Adrenal gland (tissue), 19 donors: ENCODE measurements at places on chromosomes 2 and 18. TPM values are rescaled to one million over a fixed set of nuclear protein-coding genes. Genes with fewer than 3 reads are reported as not detected.

DNA sequence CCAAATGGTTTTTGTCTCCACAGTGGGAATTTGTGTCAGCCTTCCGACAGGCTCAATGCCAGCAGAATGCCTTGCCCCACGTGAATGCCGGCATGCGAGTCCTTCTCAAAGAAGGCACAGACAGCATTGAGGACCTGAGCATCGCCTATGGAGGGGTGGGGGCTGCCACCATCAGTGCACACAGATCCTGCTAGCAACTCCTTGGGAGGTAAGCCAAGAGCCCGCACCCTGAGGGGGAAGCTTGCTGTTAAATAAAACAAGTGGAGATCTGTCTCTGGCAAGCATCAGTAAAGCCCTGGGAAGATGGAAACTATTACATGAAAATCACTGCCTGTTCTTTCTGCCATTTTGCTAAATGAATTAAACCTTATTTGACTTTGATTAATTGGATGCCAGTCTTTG lies 67.5 kb upstream of the BZW1 start:
- no peaks in the 10 kb centered on the region for H3K27me3 ChIP-seq
- H3K4me1 ChIP-seq, result peaks cover 17% of the 10 kb centered on the region
- H3K36me3 ChIP-seq, result no peaks in the 10 kb centered on the region

DNA sequence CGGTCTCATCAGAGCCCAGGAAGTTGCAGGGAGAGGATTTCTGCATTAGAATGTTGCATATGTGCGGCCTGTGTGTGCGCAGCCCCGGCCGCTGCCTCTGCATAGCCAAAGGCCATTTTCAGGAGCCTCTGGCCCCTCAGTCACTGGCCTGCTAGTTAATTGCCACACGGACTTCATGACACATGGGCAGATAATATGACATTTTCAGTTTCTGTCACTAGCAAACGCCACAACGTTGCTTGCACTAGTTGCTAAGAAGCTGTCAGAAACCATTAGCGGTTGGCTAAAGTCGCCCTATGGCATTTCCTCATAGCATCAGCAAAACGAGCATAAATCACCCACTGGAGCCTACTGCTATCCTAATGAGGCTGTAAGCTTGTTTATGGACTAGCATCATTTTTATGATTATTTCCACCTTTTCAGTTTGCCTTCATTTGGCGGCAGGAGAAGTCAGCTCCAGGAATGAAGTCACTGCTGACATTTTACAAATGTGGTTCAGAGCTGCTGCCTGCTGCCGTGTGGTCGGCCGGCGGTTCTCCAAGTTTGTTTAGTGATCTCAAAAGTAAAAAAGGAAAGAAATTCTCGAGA lies 73.7 kb downstream of the MEIS1 start:
- no peak for DNase-seq
- H3K4me1 ChIP-seq, result peaks cover 28% of the 10 kb centered on the region
- H3K36me3 ChIP-seq, result peaks cover 17% of the 10 kb centered on the region
- no peak overlapping the region for H3K4me3 ChIP-seq

DNA sequence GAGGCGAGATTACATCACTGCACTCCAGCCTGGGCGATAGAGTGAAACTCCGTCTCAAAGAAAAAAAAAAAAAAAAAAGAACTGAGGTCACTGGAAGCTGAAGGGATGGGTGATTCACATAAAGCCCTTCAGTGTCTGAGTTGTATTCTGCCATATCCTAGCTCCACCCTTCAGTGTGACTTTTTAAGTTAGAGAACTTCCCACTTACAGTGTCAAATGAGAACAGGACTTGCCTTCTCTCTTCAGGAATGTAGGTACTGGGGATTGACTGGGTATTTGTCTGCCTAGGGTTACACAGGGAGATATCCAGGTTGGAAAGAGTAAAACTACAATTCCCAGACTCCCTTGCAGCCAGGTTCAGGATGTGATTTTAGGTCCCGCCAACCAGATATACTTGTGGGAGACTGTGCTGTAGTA lies 37.9 kb downstream of the EHD3 start:
- H3K4me3 ChIP-seq, result no peak overlapping the region
- H3K36me3 ChIP-seq, result no peaks in the 10 kb centered on the region
- DNase-seq, result no peak
- H3K27ac ChIP-seq, result no peak overlapping the region
- H3K4me1 ChIP-seq, result peaks cover 8% of the 10 kb centered on the region

- no peaks in the 10 kb centered on the region for H3K27me3 ChIP-seq
- H3K4me3 ChIP-seq, result no peak overlapping the region
- H3K27ac ChIP-seq, result no peak overlapping the region
- H3K4me1 ChIP-seq, result peaks cover 52% of the 10 kb centered on the region
- H3K36me3 ChIP-seq, result no peaks in the 10 kb centered on the region
- no peak for DNase-seq
Measured at GRCh38 chr2:28325567-28326468, 66.8 kb upstream of the FOSL2 start.

DNA sequence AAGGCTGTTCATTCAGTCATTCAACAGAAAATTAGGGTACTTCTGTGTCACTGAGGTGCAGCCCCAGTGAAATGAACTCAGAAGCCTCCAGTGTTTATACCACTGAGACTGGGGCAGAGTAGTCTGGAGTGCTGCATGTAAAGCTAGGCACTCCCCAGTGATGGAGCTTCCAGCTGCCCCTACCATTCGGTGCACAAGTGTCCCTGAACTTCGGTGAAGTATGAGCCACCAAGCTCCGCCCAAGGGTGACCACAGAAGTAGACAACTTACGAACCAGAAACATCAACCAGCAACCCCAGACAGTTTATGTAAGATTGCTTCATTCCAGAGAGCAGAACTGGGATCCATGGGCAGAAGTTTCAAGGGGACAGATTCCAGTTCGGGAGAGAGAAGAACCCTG lies 70.6 kb upstream of the FOSL2 start:
- peaks cover under 1% of the 10 kb centered on the region for H3K4me1 ChIP-seq
- peaks cover 6% of the 10 kb centered on the region for H3K36me3 ChIP-seq
- no peak for DNase-seq
- H3K4me3 ChIP-seq, result no peak overlapping the region
- no peak overlapping the region for H3K27ac ChIP-seq

- no peaks in the 10 kb centered on the region for H3K36me3 ChIP-seq
- DNase-seq, result no peak
- no peaks in the 10 kb centered on the region for H3K27me3 ChIP-seq
- H3K4me1 ChIP-seq, result peaks cover 9% of the 10 kb centered on the region
- H3K4me3 ChIP-seq, result no peak overlapping the region
- no peak overlapping the region for H3K27ac ChIP-seq
Measured at GRCh38 chr2:239204136-239204875, 196.5 kb downstream of the HDAC4 start.

DNA sequence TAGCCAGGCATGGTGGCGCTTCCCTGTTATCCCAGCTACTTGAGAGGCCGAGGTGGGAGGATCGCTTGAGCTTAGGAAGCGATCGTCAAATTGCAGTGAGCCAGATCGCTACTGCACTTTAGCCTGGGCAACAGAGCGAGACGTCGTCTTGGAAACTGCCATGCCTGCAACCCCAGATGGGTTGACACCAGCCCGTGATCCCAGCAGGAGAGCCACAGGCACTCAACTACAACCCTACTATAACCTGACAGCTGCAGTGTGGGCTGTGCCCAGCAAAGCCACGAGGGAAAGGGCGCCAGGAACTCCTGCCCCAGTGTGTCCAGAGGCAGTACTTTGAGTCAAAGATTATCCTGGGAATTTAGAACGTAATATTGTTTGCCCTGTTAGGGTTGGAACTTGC lies 85.6 kb downstream of the SS18 start:
- H3K36me3 ChIP-seq, result no peaks in the 10 kb centered on the region
- no peak for DNase-seq
- H3K4me3 ChIP-seq, result no peak overlapping the region
- H3K27ac ChIP-seq, result no peak overlapping the region
- H3K4me1 ChIP-seq, result no peaks in the 10 kb centered on the region

DNA sequence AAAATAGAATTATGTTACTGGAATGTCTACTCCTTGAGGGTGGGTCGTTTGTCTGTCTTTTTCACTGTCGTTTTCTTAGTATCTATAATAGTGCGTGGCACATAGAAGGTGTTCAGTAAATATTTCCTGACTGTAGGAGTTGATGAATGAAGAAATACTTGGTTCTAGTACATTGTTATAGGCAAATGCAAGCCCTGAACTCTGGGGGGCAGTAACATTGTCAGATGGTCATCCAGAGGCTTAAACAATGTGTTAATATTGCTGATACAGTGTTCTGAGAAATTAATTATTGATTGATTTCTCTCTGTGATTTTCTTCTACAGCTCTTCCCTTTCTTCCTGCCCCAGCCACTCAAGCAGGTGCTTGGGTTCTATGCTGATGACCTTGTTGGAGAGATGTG lies 24.4 kb upstream of the THOC1 start:
- DNase-seq, result no peak
- H3K4me1 ChIP-seq, result no peaks in the 10 kb centered on the region

GRCh38 chr2:170930131-170930990 lies 1.3 kb downstream of the GORASP2 start:
- no peaks in the 10 kb centered on the region for H3K27me3 ChIP-seq
- DNase-seq, result peak; percentile 33
- H3K4me1 ChIP-seq, result peaks cover 33% of the 10 kb centered on the region
- H3K27ac ChIP-seq, result peak overlapping the region; percentile 95
- peak overlapping the region; percentile 76 for H3K4me3 ChIP-seq
- no peaks in the 10 kb centered on the region for H3K36me3 ChIP-seq

GRCh38 chr2:217886720-217887309 lies 116.0 kb downstream of the TNS1 start:
- peaks cover 37% of the 10 kb centered on the region for H3K4me1 ChIP-seq
- no peaks in the 10 kb centered on the region for H3K36me3 ChIP-seq
- H3K27me3 ChIP-seq, result no peaks in the 10 kb centered on the region
- H3K4me3 ChIP-seq, result no peak overlapping the region
- peak; percentile 77 for DNase-seq

GRCh38 chr2:13255485-13255884 lies 538.7 kb downstream of the TRIB2 start:
- H3K36me3 ChIP-seq, result no peaks in the 10 kb centered on the region
- no peak overlapping the region for H3K27ac ChIP-seq
- no peaks in the 10 kb centered on the region for H3K27me3 ChIP-seq
- no peaks in the 10 kb centered on the region for H3K4me1 ChIP-seq
- no peak overlapping the region for H3K4me3 ChIP-seq

DNA sequence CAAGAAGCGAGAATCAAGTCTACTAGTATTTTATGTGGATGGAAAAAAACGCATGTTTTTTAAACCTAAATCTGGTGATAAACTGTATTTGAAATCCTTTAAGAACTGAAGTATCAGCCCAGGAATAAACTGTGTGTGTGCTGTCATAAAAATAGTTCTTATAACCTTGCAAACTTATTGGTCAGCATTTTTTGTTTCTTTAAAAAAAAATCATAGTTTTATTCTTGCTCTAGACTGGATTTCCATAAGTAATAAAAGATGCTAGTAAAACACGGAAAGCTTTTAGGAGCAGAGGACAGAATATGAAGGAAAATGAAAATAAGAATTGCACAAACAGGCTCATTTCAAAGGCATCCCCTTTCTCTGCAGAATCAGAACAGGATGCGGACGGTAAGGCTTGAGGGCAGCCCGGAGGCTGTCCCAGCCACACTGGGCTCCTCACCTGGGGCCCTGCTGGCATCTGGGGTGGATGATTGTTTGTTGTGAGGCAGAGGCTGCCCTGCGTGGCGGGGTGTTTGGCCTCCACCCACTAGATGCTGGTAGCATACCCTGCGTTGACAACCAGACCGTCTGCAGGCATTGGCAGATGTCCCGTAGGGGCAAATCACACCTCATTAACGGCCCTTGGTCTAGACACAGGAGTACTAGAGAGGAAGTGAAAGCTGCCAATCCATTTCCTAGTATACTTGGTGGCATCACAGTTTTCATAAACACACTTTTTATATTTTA lies 52.5 kb downstream of the MBP start:
- no peak for DNase-seq
- H3K4me1 ChIP-seq, result peaks cover 12% of the 10 kb centered on the region
- no peak overlapping the region for H3K4me3 ChIP-seq
- no peaks in the 10 kb centered on the region for H3K27me3 ChIP-seq
- no peak overlapping the region for H3K27ac ChIP-seq

GRCh38 chr2:80187156-80187555 lies 117.4 kb downstream of the LRRTM1 start:
- H3K4me3 ChIP-seq, result no peak overlapping the region
- H3K4me1 ChIP-seq, result no peaks in the 10 kb centered on the region
- H3K36me3 ChIP-seq, result no peaks in the 10 kb centered on the region
- no peaks in the 10 kb centered on the region for H3K27me3 ChIP-seq
- H3K27ac ChIP-seq, result no peak overlapping the region

GRCh38 chr2:237199082-237199481 lies 113.4 kb downstream of the COPS8 start:
- H3K27me3 ChIP-seq, result no peaks in the 10 kb centered on the region
- no peak overlapping the region for H3K27ac ChIP-seq
- H3K4me3 ChIP-seq, result no peak overlapping the region
- no peaks in the 10 kb centered on the region for H3K36me3 ChIP-seq

GRCh38 chr2:222504719-222505118 lies 80.4 kb downstream of the SGPP2 start:
- no peak overlapping the region for H3K27ac ChIP-seq
- no peaks in the 10 kb centered on the region for H3K4me1 ChIP-seq
- H3K4me3 ChIP-seq, result no peak overlapping the region
- DNase-seq, result no peak
- no peaks in the 10 kb centered on the region for H3K36me3 ChIP-seq

GRCh38 chr2:45964223-45964841 lies 312.9 kb downstream of the PRKCE start:
- DNase-seq, result peak; percentile 79
- no peak overlapping the region for H3K4me3 ChIP-seq
- no peaks in the 10 kb centered on the region for H3K27me3 ChIP-seq
- peaks cover 5% of the 10 kb centered on the region for H3K4me1 ChIP-seq
- no peaks in the 10 kb centered on the region for H3K36me3 ChIP-seq

GRCh38 chr2:169891593-169892298 lies 64.5 kb downstream of the UBR3 start:
- no peak overlapping the region for H3K4me3 ChIP-seq
- H3K4me1 ChIP-seq, result peaks cover 5% of the 10 kb centered on the region
- H3K27ac ChIP-seq, result no peak overlapping the region
- H3K27me3 ChIP-seq, result no peaks in the 10 kb centered on the region
- DNase-seq, result no peak
- no peaks in the 10 kb centered on the region for H3K36me3 ChIP-seq

Gene HS6ST1
- 20.5 TPM for polyA plus RNA-seq

Gene CD8B2
- not detected for polyA plus RNA-seq

Gene INPP5D
- polyA plus RNA-seq, result 15.6 TPM

Gene ZSWIM2
- not detected for polyA plus RNA-seq

Gene SULT1C4
- polyA plus RNA-seq, result 0.34 TPM

Gene CERKL
- not detected for polyA plus RNA-seq

Gene CYP27C1
- 0.22 TPM for polyA plus RNA-seq

Gene SFTPB
- 5.5 TPM for polyA plus RNA-seq

Gene MBD2
- 32.4 TPM for polyA plus RNA-seq

Gene GREB1L
- 0.61 TPM for polyA plus RNA-seq
